ENCODE measurements at places on chromosomes 3 and 15.

DNA sequence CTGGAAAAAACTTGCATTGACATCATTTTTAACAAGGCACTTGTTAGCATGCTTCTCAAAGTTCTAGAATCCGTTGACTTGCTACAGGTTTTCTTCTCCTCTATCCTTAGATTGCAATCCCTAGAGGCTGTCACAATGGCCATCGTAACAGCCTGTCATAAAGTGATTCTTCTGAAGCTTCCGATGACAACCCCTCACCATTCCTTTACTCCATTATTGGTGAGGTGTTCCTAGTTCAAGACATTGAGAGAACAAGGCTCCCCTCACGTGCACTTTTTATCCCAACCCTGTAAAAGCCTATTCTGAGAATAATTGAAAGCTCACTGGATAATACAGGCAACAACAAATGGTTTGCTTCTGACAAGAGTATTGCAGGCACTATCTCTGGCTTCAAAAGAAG, 131.4 kb downstream of the ROBO1 start:
- DNase-seq: no peak

DNA sequence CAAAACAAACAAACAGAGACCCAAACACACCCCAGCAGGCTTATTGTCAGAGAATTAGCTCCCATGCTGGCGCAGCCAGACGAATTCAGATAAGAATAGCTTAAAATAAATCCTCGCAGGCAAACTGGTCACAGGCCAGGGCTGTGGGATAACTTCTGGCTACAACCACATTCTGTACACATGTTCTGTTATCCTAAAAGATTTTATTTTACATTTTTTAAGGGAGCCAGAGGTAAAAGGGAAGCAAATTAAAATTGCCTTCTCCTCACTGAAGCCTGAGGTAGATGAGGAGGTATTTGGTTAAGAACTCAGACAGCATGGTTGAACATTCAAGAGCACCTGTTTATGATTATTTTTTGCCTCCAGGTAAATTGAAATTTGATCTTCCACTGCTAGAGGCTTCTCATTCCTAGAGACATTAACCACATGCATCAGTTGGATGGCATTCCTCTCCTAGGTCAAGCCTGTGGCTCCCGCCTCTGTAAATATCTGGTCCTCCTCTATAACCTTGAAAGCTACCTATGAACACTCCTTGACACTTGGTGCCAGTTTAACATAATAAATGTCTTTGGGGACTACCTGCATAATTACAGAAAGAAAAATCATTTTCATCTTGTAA, 190.3 kb downstream of the SATB1 start:
- no peak for DNase-seq

DNA sequence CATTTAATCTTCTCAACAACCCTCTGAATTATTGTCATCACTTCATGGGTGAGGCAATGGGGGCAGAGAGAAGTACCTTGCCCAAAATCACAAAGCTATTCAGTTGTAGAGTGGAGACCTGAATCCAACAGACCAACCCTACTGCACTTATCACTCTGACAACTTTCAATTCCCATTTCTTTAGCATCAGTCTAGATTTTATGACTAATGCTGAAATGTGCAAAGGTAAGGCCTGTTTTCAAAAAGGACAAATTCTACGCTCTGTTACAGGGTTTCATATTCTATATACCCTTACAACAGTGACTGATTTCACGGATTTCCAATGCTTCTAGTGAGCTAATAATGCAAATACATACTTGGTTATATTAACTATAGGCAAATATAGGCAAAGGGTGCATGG, 286.0 kb downstream of the ADAMTS17 start:
- DNase-seq: no peak

DNA sequence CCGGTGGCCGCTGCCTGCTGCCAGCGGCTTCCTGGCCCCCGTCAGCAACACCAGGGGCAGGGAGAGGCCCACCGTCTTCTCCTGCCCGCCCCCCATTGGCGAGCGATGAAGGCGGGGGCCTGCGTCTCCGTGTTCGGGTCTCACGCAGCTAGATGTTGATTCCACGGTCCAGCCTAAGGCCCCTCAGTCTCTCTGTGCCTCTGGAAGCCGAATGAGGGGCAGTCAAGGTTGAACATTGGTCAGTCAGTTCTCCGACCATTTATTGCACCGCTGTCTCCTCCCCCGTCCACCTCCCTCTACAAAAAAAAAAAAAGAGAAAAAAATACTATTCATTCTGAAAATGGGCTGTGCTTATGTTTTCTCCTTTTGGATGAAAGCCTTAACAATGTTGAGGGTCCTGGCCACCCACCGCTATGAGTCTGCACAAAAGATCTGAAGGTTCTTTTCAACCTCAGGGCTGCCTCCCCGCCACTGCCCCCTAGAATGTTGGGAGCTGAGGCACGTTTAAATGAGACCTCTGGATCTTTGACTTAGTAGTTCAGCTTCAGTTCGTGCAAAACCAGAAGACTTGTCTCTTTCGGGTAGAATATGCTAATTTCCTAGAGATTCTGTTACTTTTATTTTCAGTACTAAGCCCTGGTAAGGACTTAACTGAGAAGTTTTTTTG, 736 bp downstream of the IREB2 start:
- no peak for DNase-seq

GRCh38 chr3:186637686-186638085, 2.5 kb upstream of the FETUB start:
- no peak for DNase-seq

GRCh38 chr15:35633677-35634076, 87.7 kb upstream of the DPH6 start:
- DNase-seq: no peak

- DNase-seq: no peak
These were observed at the start of gene ADIPOQ for GRCh38 chr3:186842426-186843038. Gene ADIPOQ (plus strand): TSS chr3:186842710. CDS start chr3:186853059, 10,349 bp downstream.

DNA sequence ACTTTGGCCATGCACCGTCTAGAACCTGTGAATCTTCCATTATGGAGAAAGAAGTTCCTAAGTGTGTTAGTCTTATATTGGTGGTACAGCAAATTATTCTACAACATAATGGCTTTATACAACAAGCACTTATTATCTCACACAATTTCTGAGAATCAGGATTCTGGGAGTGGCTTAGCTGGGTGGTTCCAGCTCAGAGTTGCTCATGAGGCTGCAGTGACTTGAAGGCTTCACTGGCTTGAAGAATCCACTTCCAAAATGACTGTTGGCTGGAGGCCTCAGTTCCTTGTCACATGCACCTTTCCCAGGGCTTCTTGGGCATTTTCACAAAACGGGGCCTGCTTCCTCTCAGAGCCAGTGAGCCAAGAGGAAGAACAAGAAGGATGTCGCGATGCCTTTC, 82.3 kb upstream of the RNF7 start:
- no peak for DNase-seq

GRCh38 chr3:102060814-102061213, 211.5 kb downstream of the NFKBIZ start:
- DNase-seq: no peak

- DNase-seq: no peak
These were observed 31.4 kb downstream of the ALS2CL start for GRCh38 chr3:46661776-46662766.

- no peak for DNase-seq
These were observed 181.3 kb upstream of the WNT5A start for GRCh38 chr3:55668359-55668758.

DNA sequence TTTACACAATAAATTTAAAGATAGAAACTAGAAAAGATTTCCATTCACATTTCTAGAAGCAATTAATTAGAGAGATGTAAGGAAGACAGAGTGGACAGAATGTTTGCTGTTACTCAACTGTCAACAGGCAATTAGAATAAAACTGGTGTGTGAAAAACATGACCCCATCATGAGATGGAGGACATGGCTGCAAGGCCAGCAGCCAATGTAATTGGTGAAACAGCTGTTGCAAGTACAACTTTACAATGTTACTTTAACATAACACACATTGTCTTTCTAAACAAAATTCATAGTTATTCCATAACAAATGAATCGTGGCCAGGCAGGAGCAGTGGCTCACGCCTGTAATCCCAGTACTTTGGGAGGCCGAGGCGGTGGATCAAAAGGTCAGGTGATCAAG, 28.6 kb upstream of the STAG1 start:
- no peak for DNase-seq

GRCh38 chr15:66225656-66226274, 27.8 kb downstream of the MEGF11 start:
- DNase-seq: no peak

GRCh38 chr3:159532577-159532976, 456.1 kb upstream of the IL12A start:
- DNase-seq: no peak

DNA sequence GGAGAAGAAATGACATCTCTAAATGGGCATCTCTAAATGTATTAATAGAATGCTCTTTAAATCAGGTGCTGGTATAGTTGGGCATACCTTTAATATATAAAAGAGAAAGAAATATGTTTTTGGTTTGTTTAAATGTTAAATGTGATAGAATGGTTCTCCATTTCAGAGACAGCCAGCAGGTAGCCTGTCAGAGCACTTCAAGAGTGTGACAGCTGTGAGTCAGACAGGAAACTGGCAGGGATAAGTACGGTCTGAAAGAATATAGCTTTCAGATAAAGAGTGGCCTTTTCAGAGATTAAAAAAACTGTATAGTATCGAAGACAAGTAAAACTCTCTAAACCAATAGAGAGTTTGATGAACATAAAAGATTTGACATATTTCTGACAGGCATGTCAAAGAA, 654.1 kb downstream of the IGSF11 start:
- no peak for DNase-seq

GRCh38 chr15:69843900-69844304, 253.8 kb downstream of the TLE3 start:
- no peak for DNase-seq

GRCh38 chr3:64151342-64151871, 73.9 kb downstream of the PRICKLE2 start:
- DNase-seq: no peak

All from stimulated activated CD4-positive, alpha-beta T cell treated with anti-CD3 and anti-CD28 coated beads, Interleukin-12 subunit alpha, Interleukin-12 subunit beta, amount 100 ng/mL, for 48 hours (primary cell).